Activated T-helper 17 cell treated with anti-CD3 and anti-CD28 coated beads, Interleukin-2, amount 50 U/mL, for 72 hours (primary cell): ENCODE measurements at places on chromosomes 1 and 21. TPM values are rescaled to one million over a fixed set of nuclear protein-coding genes. Genes with fewer than 3 reads are reported as not detected.

Gene WNT2B
- total RNA-seq = 0.32 TPM

Gene APOBEC4
- not detected for total RNA-seq

GRCh38 chr1:1537626-1538250 lies 2.7 kb downstream of the TMEM240 start:
- no peak for ATAC-seq

GRCh38 chr1:167165948-167166689 lies 54.6 kb upstream of the POU2F1 start:
- ATAC-seq = no peak

DNA sequence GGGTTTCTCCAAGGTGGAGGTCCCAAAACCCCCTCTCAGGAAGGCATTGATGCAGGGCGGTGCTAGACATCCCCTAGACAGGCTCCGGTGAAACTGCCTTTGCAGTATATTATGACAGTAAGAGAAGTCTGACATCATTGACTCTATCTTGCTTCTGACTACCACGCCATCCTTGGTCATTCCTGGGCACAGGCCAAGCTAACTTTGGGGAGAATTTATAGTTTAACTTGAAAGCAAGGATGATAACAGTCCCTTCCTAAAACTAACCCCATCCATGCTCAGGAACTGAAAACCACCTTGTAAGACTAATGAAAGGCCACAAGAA lies 30.3 kb downstream of the RSPH1 start:
- no peak for ATAC-seq

DNA sequence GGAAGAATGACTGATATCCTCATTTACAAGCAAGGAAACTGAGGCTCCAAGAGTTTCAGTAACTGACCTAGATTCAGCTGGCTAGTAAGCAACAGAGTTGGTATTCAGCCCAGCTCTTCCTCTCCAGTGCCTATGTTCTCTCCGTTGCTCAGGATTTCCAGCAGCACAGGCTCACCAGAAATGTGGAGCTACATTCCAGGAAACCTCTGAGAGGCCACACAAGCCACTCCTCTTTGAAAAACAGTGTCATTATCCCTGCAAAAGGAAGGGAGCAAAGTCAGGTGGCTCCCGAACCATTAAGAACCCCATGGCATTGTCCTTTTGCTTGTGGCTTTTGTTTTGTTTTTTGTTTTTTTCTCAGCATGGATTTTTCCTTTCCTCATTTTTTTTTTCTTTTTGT lies 40.6 kb upstream of the DUSP10 start:
- ATAC-seq = no peak

DNA sequence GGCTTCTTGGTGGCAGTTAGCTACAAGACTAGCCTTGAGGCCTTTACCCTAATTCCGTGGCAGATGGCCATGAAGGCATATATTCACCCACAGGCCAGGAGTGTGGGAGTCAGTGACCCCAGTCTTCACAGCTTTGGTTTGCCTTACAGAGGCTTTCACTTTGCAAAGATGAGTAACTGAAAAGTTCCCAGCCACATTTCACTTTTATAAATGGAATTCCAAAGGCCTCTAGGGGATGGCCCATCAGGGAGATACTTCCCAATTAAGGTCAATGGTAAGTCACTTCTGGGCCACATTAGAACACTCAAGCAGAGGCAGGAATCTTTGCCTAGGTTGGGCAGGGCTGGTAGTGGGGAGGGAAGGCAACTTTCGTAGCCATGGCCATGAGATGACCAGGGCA lies 13.1 kb upstream of the HEYL start:
- no peak for ATAC-seq

GRCh38 chr1:20348326-20348915 lies 57.7 kb downstream of the VWA5B1 start:
- ATAC-seq = no peak

- no peak for ATAC-seq
Observed at GRCh38 chr1:111965781-111966443, 23.6 kb downstream of the KCND3 start.
